ENCODE measurements at places on chromosomes 16 and 17. TPM values are rescaled to one million over a fixed set of nuclear protein-coding genes. Genes with fewer than 3 reads are reported as not detected.
A peak's percentile ranks its signal among the peaks of the same experiment; 100 is the strongest.

The DHRS7C gene
- total RNA-seq = not detected

The NPIPA5 gene
- total RNA-seq = 3.7 TPM

The WNT9B gene
- total RNA-seq = not detected

The SCARF1 gene
- total RNA-seq = 119 TPM

The HASPIN gene
- total RNA-seq = 0.87 TPM

The NGFR gene
- 3.1 TPM for total RNA-seq

The NPIPB9 gene
- 10.6 TPM for total RNA-seq

The TNK1 gene
- total RNA-seq = 5.7 TPM

GRCh38 chr17:45664921-45665320, 119.2 kb upstream of the CRHR1 start:
- no peaks in the 10 kb centered on the region for H3K36me3 ChIP-seq
- no peaks in the 10 kb centered on the region for H3K27me3 ChIP-seq
- no peaks in the 10 kb centered on the region for H3K4me1 ChIP-seq
- no peak overlapping the region for H3K27ac ChIP-seq
- DNase-seq = no peak
- no peak overlapping the region for H3K4me3 ChIP-seq

- DNase-seq = peak; percentile 29
- H3K27me3 ChIP-seq = peaks cover 34% of the 10 kb centered on the region
- H3K4me1 ChIP-seq = no peaks in the 10 kb centered on the region
- H3K4me3 ChIP-seq = no peak overlapping the region
- H3K36me3 ChIP-seq = no peaks in the 10 kb centered on the region
- H3K27ac ChIP-seq = no peak overlapping the region
These were observed 141.7 kb downstream of the MRM1 start for GRCh38 chr17:36743130-36743529.

DNA sequence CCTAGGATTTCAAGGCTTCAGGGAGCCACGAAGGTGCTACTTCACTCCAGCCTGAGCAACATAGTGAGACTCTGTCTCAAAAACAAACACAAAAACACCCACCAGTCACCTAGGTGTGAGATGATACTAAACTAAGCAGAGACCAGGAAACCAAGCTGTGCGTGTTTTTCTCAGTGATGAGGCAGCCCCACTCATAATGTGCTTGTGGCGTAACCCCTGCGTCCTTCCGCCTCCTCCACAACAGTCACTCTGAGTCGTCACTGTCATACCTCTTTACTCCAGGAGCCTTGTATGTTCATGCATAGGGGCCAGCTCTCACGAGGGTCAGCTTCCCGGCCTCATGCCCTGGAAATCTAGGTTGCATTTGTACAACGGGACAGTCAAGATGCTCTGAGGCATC, 31.1 kb upstream of the SLC47A1 start:
- peaks cover 13% of the 10 kb centered on the region for H3K4me1 ChIP-seq
- H3K27me3 ChIP-seq = no peaks in the 10 kb centered on the region

GRCh38 chr17:29212681-29213121, 32.5 kb upstream of the MYO18A start:
- no peaks in the 10 kb centered on the region for H3K36me3 ChIP-seq
- H3K27ac ChIP-seq = no peak overlapping the region
- no peak overlapping the region for H3K4me3 ChIP-seq
- H3K4me1 ChIP-seq = no peaks in the 10 kb centered on the region

- DNase-seq = no peak
- no peak overlapping the region for H3K27ac ChIP-seq
- no peaks in the 10 kb centered on the region for H3K27me3 ChIP-seq
- no peaks in the 10 kb centered on the region for H3K36me3 ChIP-seq
- no peak overlapping the region for H3K4me3 ChIP-seq
These were observed 8.1 kb downstream of the TMEM235 start for GRCh38 chr17:78239489-78239931.

- no peak overlapping the region for H3K27ac ChIP-seq
- H3K27me3 ChIP-seq = no peaks in the 10 kb centered on the region
- peaks cover 8% of the 10 kb centered on the region for H3K4me1 ChIP-seq
These were observed 110.8 kb downstream of the IRX3 start for GRCh38 chr16:54175552-54176375.

DNA sequence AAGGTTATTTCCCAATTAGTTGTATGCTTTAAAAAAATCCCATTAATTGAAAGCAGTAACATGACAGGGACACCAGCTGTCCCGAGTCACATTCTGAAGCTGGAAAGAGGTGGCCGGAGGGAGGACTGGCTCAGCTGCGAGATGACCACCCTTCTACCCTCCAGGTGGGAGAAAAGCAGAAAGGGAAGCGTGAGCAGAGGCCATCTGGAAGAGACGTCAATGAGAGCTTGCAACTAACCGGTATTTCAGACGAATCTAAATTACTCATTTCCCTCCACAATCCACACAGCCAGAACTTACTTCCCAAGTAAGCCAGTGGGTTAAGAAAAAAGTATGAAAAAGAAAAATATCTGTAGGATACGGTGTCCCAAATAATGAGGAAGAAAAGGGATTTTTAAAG, 28.5 kb upstream of the SLC38A8 start:
- H3K36me3 ChIP-seq = peaks cover 100% of the 10 kb centered on the region
- no peak for DNase-seq
- H3K27ac ChIP-seq = no peak overlapping the region
- no peak overlapping the region for H3K4me3 ChIP-seq
- H3K27me3 ChIP-seq = no peaks in the 10 kb centered on the region
- no peaks in the 10 kb centered on the region for H3K4me1 ChIP-seq

- no peak for DNase-seq
- H3K4me1 ChIP-seq = no peaks in the 10 kb centered on the region
- H3K4me3 ChIP-seq = no peak overlapping the region
These were observed 20.1 kb upstream of the CCL5 start for GRCh38 chr17:35900280-35900679.

DNA sequence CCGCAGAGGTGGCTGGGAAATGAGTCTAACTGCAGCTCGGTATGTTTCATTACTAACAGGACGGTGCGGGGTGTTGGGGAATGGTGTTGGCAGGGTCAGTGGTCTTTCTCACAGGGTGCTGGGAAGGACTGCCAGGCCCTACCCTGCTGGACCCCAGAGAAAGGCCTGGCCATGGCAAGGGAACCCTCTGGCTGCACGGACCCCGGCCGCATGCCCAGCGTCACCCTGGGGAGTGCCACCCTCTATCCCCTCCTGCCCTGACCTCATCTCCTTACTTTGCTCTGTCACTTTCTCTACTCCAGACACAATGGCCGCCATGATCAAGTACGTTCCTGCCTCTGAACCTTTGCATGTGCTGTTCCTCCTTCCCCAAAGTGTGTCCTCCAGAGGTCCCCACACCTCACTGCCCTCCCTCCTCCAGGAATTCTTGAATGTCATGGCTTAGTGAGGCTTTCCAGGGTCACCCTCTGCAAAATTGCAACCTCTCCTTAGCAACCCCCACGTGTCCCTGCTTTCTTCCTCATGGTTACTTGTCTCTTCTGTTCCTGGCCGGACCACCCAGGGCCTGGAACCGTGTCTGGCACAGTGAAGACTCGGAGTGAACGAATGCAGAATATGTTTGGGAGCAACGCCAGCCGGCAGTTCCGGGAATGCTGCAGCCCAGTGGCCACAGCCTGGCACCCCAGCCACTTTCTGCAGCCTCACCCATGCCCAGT, 15.2 kb downstream of the ADAD2 start:
- H3K27me3 ChIP-seq = no peaks in the 10 kb centered on the region
- H3K4me3 ChIP-seq = no peak overlapping the region
- H3K4me1 ChIP-seq = no peaks in the 10 kb centered on the region
- no peak for DNase-seq
- H3K27ac ChIP-seq = no peak overlapping the region

GRCh38 chr17:40021451-40021971, 6.3 kb downstream of the CSF3 start:
- no peak overlapping the region for H3K4me3 ChIP-seq
- no peak for DNase-seq
- no peaks in the 10 kb centered on the region for H3K27me3 ChIP-seq
- H3K36me3 ChIP-seq = peaks cover 68% of the 10 kb centered on the region

- DNase-seq = peak; percentile 64
- H3K4me3 ChIP-seq = peak overlapping the region; percentile 51
These were observed 13.5 kb downstream of the SARM1 start for GRCh38 chr17:28385037-28385400.

GRCh38 chr16:54633943-54634362, 296.7 kb upstream of the IRX5 start:
- H3K27me3 ChIP-seq = no peaks in the 10 kb centered on the region
- H3K27ac ChIP-seq = no peak overlapping the region
- H3K4me1 ChIP-seq = no peaks in the 10 kb centered on the region
- no peak overlapping the region for H3K4me3 ChIP-seq
- DNase-seq = peak; percentile 47

DNA sequence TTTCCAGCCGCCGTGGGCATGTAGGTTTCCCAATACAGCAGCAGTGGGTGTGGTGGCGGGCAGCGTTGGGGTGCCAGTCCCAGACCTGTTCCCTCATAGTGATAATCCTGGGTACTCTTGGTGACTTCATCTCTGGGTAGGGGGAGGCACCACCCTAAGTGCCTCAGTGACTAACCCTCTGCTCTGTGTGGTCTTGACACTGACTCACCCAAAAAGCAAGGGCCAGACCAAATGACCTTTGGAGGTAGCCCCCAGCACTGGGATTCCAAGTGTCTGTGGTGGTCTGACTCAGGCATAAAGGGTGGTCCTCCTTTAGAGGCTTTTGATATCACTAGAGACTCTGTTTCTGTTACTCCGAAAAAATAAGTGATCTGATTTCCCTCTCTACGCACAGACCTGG, 908 bp downstream of the CALB2 start:
- no peak for DNase-seq
- peaks cover 10% of the 10 kb centered on the region for H3K4me1 ChIP-seq
- peaks cover 64% of the 10 kb centered on the region for H3K27me3 ChIP-seq
- H3K27ac ChIP-seq = no peak overlapping the region
- no peaks in the 10 kb centered on the region for H3K36me3 ChIP-seq

DNA sequence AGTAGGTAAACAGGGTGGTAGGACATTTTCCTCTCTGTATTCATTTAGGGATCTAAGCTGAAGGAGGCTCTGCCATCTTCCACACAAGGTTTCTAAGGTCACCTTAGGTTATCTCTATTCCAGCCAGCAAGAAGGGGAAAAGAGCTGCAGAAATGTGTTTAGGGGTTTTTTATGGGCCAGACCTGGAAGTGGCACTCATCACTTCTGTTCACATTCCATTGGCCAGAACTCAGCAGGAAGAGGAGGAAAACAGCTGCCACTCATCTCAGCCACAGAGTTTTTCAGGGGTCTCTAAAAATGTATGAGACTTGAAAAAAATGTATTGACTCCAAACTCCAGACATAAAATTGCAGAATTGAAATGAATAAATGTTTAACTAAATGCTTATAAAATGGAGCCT, 65.8 kb downstream of the FTO start:
- H3K27ac ChIP-seq = no peak overlapping the region
- peaks cover 23% of the 10 kb centered on the region for H3K4me1 ChIP-seq
- H3K27me3 ChIP-seq = no peaks in the 10 kb centered on the region

DNA sequence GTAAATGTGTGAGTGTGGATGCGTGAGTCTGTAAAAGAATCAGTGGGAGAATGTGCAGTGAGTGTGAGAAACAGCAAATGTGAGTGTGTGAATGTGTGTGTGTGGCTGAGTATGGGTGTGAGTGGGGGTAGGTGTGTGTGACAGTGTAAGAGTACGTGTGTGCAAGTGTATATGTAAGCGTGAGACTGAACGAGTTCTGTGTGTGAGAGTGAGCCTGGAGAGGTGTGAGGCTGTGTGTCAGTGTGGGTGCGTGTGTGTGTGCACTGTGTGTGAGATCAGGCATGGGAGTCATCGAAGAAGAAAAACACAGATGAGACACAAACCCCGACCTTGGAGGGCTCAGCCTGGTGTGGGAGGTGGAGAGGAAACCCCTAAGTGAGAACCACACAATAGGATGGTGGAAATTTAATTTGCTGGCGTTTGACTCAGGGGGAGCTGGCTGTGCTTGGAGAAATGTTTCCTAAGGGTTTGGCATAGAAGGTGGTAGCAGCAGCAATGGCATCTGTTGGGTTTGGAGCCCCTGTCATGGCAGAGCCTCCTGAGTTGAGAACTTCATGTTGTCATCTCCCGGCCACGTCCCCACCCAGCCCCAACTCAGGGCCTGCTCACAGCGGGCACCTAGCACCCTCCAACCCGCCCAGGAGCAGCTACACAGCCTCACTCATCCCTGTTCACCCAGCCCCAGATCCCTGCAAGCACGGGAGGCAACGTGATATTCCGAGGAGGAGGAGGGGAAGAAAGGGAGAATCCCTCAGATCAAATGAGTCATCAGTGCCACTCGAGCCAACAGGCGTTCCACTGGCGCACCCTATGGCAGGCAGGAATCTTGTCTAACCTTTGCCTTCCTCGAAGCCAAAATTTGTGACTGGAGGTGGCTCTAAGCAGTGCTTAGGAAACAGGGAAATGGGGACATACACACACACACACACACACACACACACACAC, 14.3 kb upstream of the NUBP1 start:
- H3K4me3 ChIP-seq = no peak overlapping the region
- DNase-seq = no peak
- H3K27me3 ChIP-seq = no peaks in the 10 kb centered on the region

- peak overlapping the region; percentile 25 for H3K27ac ChIP-seq
- peak; percentile 87 for DNase-seq
- H3K36me3 ChIP-seq = no peaks in the 10 kb centered on the region
- no peaks in the 10 kb centered on the region for H3K27me3 ChIP-seq
- no peak overlapping the region for H3K4me3 ChIP-seq
These were observed 41.2 kb upstream of the RHOT1 start for GRCh38 chr17:32100971-32101631.

GRCh38 chr17:81397314-81398175, 2.3 kb downstream of the BAHCC1 start:
- H3K36me3 ChIP-seq = no peaks in the 10 kb centered on the region
- DNase-seq = peak; percentile 89
- H3K27ac ChIP-seq = peak overlapping the region; percentile 93

DNA sequence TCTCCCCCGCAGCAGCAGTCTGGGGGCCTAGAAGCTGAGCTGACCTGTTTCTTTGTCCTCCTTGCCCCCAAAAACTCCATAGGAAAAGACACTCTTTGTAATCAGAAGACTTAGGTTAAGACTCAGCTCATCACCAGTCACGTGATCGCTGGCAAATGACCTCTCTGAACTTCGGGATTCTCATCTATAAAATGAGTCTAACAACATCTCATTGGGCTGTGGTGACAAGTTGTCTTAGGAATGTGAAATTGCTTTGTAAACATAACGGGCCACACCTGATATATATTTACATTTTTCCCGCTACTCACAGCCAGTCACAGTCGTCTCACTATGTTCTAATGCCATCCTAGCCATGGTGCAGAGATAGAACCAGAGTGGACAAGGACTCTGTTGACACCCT, 86.0 kb upstream of the LHX1 start:
- H3K27ac ChIP-seq = no peak overlapping the region
- H3K27me3 ChIP-seq = no peaks in the 10 kb centered on the region
- no peaks in the 10 kb centered on the region for H3K4me1 ChIP-seq
- no peak overlapping the region for H3K4me3 ChIP-seq
- no peak for DNase-seq

Measured in stomach (tissue), 19 donors.